A549 treated with CpdA at 1 μM for 4 hours (cell line): ENCODE measurements at places on chromosomes 6 and 20. TPM values are rescaled to one million over a fixed set of nuclear protein-coding genes. Genes with fewer than 3 reads are reported as not detected.

Gene SIRPD
- not detected in 5 replicates for total RNA-seq

Gene PBOV1
- not detected in 5 replicates for total RNA-seq

Gene RTEL1
- 6.4 to 8.4 TPM (median 6.8 TPM) in 5 replicates for total RNA-seq

Gene MOG
- total RNA-seq = not detected in 5 replicates

Gene SLC44A4
- 0.10 to 0.14 TPM (median 0.13 TPM) in 3 of 5 replicates, not detected in the others for total RNA-seq

Gene BANF2
- not detected in 5 replicates for total RNA-seq
